Astrocyte (in vitro differentiated cells and primary cell): ENCODE measurements at places on chromosomes 6 and 20.

DNA sequence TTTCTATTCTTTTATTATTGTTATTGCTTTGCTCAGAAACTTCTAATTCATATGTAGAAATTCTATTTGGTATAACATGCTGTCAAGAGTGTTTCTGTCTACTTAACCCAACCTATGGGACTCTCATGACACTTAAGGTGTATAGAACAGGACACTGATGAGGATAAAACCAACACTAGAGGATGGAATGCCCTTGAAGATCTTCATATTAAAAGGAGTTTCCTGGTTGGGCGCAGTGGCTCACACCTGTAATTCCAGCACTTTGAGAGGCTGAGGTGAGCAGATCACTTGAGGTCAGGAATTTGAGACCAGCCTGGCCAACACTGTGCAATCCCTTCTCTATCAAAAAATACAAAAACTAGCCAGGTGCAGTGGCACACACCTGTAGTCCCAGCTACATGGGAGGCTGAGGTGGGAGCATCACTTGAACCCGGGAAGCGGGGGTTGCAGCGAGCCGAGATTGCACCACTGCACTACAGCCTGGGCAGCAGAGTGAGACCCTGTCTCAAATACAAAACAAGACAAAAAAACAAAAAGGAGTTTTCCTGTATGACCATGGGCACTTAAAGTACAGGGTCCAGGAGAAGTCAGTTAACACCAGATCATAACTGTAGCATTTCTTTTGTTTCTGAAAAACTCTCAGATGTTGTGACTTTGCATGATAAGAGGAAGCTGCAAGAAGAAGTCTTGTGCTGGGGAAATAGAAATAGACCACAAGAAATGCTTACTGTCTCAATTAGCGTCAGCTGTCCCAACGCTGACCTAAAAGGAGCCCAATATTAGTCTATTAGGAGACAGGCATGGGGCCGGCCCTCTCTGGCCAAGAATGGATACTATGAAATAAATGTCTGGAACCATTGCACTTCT, 38.9 kb upstream of the CD2AP start:
- no peak for DNase-seq

- peak; percentile 45 for DNase-seq
Measured at GRCh38 chr6:46788791-46789190, 4.4 kb upstream of the MEP1A start.

DNA sequence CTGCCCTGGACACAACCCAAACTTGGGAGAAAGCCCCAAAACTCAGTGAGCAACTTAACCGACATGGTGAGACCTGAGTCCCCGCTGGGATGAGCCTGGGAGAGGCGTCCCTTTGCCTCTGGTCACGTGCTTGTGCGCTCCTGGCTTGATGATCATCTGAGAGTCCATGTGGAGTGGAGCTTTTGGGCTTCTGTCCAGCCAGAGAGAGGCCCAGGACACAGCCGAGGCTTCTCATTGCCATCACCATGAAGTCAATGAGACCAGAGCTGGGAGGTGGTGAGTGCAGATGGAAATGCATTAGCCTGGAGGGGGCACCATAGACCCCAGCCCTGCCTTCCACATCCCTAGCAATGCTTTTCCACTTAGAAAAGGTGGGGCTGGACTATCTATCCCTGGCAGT, 250.0 kb downstream of the SLC24A3 start:
- DNase-seq = no peak

DNA sequence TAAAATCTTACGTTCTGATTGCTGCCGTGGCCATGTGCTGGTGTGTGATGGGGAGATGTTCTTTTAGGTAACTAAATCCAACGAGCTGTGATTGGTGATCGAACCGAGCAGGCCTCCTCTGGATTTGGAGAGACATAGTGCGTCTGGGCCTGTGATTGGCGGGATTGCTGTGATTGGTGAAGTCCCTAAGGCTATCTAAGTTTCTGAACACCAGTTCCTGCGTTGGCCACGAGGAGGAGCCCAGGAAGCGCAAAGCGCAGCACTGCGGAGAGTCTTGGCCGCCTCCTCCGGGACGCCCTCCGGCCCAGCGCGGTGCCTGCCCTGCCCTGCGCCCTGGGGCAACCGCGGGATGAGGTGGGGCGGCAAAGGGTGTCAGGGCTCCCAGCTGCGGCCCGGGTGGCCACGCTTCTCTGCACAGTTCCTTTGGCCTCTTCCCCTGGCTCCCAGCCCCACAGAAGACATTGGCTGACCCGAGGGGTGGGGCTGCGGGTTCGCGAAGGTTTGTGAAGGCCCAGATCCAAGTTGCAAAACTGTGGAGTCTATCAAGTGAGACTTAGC, 33.0 kb downstream of the HNF4A start:
- DNase-seq = peak; percentile 44

- DNase-seq = no peak
Measured at GRCh38 chr6:16521528-16521927, 239.7 kb downstream of the ATXN1 start.

- peak; percentile 99 for DNase-seq
Measured at GRCh38 chr6:146913842-146914488, 290.3 kb upstream of the STXBP5 start.

- DNase-seq = no peak
Measured at GRCh38 chr20:49560186-49560585, 7.8 kb downstream of the PTGIS start.

DNA sequence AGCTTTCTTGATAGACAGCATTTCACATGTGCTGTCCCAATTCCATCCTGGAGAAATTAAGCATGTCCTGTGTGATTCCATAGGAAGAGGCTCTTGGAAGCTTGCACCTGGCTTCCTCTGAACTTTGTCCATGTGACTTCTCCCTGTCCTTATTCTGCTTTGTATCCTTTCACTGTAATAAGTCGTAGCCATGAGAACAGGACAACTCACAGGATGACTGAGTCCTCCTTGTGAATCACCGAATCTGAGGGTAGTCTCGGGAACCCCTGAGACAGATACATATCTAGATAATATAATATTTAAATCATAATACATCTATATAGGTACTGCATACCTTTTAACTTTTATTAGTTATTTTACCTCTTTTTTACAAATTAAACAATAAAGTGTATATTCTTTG, 156.7 kb upstream of the THEMIS start:
- DNase-seq = no peak

DNA sequence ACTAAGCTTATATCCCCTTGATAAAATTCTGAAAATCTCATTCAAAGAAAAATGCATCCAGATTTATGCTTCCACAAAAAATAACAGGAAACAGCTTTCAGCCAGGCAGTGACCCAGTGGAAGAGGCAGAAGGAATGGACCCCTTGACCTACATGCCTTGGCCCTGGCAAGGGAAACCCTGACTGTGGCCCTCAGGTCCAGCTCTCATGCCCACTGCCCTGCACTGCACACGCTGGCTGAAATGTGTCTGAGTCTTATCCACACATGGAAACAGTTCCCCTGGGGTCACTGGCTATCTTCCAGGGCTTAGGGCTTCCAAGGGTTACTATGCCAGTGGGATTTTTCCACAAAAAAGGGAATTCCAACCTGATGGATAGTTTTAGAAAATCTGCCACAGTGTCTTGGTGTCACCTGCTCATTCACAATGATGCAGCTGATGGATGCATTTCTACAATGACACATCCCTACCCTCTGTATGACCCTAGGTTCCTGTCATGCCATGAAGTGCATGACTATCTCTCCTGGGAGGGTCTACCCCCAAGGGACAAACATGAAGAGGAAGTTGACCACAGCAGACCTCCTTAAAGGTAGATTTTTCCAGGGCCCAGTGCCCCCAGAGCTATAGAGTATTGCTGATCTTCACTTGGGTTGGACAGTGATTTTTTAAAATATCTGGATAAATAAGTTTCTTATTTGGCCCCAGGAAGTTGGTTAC, 121.9 kb upstream of the CD93 start:
- DNase-seq = no peak

GRCh38 chr20:4946986-4947385, 54.3 kb downstream of the SLC23A2 start:
- DNase-seq = no peak

- no peak for DNase-seq
Measured at GRCh38 chr20:17636523-17637412, 45.3 kb downstream of the RRBP1 start.

DNA sequence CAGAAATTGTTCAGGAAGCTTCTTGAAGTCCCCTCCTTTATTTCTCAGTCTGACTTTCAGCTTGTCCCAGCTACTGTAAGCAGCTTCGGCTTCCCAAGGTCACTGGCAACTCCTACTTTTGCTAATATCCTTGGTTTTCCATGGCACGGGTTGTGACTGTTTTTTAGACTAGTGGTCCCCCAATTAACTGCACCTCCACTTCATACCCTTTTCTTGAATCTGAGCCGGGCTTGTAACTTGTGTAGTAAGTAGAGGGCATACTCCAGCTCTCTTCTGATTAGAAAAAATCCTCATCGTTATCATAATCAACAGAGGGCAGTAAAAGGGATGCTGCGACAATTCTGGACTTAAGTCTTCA, 162.3 kb upstream of the TNFAIP3 start:
- DNase-seq = no peak

DNA sequence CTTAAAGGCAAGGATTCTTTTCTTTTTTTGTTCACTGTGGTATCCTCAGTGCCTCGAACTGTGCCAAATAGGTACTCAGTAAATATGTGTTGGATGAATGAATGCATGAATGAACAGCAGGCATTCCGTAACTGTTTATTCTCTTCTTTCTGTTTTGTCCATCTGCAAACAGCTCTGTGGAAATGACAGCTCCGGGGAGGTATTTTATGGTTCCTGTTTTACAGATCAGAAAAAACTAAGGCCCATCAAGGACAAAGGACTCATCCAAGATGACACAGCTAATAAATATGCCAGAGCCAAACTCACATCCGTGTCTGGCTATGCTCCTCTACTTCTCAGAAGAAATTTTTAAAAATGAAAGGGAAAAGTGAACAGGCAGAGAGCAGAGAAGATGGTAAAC, 21.0 kb downstream of the JPH2 start:
- peak; percentile 88 for DNase-seq

DNA sequence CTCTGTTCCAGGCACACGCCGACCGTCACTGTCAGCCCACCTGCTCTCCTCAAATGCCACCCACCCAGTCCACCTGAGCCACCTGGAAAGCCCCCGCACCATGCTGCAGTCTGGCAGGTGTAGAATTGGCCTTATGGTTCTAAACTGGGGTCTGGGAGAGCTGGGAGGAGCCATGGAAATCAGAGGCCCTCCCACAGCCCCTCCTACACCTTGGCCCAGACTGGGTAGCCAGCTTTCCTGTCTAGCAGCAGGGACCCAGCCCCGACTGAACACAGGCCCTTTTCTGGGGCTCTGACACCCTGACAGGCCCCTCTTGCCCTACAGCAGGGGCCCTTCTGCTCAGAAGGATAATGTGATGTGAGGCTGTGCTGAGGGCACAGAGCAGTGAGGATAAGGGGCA, 31.1 kb downstream of the LRFN2 start:
- no peak for DNase-seq

DNA sequence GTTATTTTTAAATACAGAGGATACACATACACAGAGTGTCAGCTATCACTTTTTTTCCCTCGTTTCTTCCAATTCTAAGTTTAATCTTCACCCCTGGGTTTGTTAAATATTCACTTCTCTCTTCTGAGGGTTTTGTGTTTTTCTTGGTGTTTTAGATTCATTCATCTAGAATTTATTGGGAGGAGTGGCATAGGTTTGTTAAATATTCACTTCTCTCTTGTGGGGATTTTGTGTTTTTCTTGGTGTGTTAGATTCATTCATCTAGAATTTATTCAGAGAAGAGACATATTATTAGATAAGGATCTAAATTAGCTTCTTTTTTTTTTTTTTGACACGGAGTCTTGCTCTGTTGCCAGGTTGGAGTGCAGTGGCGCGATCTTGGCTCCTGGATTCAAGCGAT, 3.9 kb downstream of the GTF2H5 start:
- DNase-seq = no peak

DNA sequence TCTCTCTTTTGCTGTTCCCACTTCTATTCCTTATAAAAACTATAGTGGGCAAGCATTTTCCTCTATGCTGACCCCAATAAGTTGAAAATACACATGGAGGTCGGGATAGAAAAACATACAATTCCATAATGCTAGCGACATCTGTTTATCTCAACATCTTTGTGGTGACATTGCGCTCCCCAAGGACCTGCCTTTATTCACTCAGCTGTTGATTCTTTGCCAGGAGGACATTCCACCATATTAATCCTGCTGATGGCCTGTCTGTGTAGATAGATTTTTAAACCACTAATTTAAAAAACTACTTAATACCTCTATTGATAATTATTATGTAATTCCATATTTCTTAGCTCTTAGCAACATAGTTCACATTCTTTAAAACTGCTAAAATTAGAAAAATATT, 555.3 kb upstream of the MAP3K7 start:
- no peak for DNase-seq

- no peak for DNase-seq
Measured at GRCh38 chr6:162866656-162867055, 138.9 kb downstream of the PACRG start.

DNA sequence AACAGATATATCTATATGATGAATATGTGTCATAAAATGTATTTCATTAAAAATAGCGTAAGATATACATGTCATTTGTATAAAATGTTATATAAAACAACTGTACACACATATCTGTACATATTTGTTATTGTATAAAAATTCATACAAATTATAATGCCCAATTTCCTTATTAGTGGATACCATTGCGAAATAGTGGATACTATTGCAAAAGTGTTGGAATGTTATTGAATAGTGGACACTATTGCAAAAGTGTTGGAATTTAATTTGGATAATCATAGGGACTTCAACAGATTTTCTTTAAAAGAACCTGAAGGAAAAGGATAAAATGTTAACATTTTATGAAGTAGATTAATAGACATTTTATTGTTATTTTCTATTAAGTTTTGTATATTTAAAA, 487.4 kb downstream of the HAO1 start:
- DNase-seq = no peak

DNA sequence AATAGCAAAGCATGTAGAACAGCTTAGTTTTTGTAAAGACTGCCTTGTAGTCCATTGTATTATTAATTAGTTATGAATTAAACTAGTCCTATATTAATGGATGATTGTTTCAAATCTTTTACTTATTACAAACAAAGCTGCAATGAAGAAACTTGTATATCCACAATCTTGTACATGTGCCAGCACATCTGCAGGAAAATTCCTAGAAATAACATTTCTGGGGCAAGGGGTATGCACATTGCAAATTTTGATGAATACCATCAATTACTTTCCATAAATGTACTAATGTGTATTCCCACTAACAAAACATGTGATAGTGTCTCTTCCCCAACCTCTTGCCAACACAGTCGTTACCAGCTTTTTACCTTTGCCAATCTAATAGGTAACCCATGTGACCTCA, 73.6 kb upstream of the AKAP12 start:
- DNase-seq = no peak

DNA sequence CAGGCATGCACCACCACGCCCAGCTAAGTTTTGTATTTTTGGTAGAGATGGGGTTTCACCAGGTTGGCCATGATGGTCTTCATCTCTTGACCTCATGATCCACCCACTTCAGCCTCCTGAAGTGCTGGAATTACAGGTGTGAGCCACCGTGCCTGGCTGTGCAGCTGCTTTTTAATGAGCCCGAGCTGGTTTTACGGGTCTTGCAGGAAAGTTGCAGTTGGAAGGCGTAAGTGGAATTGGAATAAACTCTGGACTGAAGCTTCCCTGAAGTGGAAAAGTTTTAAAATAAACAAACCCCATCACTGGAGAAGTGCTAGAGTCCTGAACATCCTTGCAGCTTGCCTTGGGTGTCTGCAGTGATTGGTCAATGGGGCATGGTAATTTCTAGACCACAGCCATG, 40.4 kb downstream of the KIF25 start:
- DNase-seq = no peak

GRCh38 chr6:154569156-154569862, 58.8 kb upstream of the CNKSR3 start:
- DNase-seq = no peak
